ENCODE measurements at places on chromosomes 2 and 18. TPM values are rescaled to one million over a fixed set of nuclear protein-coding genes. Genes with fewer than 3 reads are reported as not detected.

GPR75 gene
- 4.1 TPM for total RNA-seq

PRSS56 gene
- not detected for total RNA-seq

CD207 gene
- not detected for total RNA-seq

SKA1 gene
- total RNA-seq = 25.1 TPM

TMEM198 gene
- total RNA-seq = 25.6 TPM

TEX44 gene
- total RNA-seq = not detected

- peak; percentile 82 for DNase-seq
Observed at GRCh38 chr2:207692206-207693065, 19.0 kb upstream of the CCNYL1 start.

DNA sequence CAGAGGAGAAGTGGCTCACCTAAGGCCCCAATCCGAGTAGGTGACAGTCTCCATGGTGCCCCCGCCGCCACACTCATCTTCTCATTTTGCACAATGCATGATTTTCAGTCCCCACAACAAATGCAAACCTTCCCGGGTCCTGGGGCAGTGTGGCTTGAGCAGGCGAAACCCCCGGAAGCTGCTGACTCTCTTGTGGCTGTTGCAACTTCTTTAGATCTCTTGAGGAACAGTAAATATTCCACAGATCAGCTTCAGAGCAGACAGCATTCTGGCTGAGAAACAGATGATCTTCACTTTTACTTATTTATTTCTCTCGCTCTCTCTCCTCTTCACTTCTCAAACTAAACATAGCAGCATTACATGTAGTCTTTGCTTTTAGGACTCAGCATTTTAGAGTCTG lies 51.9 kb downstream of the ASAP2 start:
- no peak for DNase-seq

DNA sequence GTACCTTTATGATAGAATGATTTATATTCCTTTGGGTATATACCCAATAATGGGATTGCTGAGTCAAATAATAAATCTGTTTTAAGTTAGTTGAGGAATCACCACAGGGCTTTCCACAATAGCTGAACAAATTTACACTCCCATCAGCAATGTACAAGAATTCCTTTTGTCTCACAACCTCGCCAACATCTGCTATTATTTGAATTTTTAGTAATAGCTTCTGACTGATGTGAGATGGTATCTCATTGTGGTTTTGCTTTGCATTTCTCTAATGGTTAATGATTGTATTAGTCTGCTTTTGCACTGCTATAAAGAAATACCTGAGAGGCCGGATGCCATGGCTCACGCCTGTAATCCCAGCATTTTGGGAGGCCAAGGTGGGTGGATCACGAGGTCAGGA lies 1387.6 kb upstream of the ACVR2A start:
- DNase-seq = no peak

GRCh38 chr2:230134496-230135129 lies 65.9 kb upstream of the SLC16A14 start:
- DNase-seq = no peak

- no peak for DNase-seq
Observed at GRCh38 chr2:147851244-147851930, 6.6 kb downstream of the ACVR2A start.

- DNase-seq = no peak
Observed at GRCh38 chr18:23938043-23938756, 76.4 kb upstream of the TTC39C start.

DNA sequence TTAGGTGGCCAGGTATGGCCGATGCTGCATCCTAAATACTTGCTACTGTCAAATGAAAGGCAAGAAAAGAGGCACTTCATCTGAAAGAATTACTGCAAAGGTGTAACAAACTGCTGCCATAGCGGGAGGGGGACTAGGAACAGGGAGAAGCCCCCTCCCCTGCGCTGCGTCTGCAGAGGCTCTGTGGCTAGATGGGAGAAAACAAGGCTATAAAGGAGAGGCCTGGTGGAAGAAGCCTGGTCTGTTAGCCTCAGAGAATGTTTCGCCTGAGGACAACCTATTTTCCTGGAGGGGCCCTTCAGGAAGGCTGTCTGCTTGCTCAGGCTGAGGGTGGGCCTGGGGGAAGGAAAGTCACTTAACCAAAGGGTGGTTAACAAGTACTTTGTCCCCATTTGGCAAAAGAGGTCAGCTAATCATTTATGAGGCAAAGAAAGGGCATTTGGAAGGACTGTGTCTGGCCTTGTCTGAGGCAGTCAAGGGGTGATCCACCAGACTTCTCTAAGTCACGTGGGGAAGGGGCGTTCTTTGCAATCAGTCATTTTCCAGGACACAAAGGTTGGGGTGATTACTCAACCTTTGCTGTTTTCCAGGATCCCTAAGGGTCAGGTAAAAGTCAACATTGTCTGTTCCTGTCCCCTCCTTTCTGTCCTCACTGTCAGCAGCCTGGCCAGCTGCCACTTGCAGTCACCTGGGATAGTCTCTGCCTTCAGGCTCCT lies 103.0 kb upstream of the TMEM200C start:
- DNase-seq = no peak

GRCh38 chr2:103860016-103860415 lies 993.9 kb upstream of the POU3F3 start:
- DNase-seq = no peak

GRCh38 chr2:224174990-224175389 lies 135.9 kb upstream of the SERPINE2 start:
- no peak for DNase-seq

All from GM23338 (cell line).